ENCODE measurements at places on chromosomes 11 and 22.
A peak's percentile ranks its signal among the peaks of the same experiment; 100 is the strongest.

GRCh38 chr11:121435551-121436511 lies 16.3 kb upstream of the SORL1 start:
- no peak for DNase-seq

DNA sequence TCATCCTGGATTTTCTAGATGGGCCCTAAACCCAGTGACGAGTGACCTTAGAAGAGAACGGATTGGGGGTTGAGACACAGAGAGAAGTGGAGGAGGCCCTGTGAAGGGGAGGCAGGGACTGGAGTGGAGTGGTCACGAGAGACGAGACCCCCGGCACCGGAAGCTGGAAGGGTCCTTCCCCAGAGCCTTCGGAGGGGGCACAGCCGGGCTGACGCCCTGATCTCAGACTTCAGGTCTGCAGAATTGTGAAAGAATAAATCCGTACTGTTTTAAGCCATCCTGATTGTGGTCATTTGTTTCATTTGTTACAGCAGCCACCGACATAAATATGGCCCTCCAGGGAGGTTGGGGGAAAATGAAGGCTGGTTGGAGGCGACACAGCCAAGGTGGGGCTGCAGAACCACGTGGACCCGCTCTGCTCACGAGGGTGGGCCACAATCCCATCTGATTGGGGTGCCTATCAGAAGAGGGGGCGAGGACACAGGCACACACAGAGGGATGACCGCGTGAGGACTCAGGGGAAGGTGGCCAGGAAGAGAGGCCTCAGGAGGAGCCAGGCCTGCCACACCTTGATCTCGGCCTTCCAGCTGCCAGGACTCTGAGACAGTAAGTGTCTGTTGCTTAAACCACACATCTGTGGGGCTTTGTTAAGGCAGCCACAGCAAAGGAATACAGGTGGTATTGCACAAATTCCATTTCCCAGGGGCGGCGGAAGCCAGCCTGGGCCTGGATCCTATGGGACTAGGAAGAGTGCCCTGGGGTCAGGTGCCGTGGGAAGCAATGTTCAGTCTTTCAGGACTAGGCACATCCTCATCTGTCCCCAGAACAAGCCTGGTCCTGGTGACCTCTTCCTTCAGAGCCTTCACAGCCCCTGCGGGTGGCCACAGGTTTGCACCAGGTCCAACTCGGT lies 73.3 kb upstream of the SHANK2 start:
- no peak for DNase-seq

DNA sequence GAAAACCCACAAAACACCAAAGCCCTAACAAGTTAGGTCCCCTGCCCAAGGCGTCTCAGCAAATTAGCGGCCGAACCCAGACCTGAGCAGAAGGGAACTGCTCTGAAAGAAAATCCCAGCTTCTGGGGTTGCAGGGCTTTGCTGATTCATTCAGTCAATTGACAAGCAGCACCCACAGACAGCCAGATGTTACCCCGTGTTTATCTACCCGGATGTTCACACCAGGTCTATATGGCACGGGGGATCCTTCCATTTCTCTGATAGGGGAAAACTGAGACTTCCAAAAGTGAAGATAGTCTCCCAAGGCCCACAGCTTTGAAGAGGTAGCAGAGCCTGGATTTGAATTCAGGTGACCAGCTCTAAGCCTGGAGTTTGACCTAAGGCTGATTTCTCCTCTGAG lies 14.0 kb upstream of the OAF start:
- DNase-seq = no peak

DNA sequence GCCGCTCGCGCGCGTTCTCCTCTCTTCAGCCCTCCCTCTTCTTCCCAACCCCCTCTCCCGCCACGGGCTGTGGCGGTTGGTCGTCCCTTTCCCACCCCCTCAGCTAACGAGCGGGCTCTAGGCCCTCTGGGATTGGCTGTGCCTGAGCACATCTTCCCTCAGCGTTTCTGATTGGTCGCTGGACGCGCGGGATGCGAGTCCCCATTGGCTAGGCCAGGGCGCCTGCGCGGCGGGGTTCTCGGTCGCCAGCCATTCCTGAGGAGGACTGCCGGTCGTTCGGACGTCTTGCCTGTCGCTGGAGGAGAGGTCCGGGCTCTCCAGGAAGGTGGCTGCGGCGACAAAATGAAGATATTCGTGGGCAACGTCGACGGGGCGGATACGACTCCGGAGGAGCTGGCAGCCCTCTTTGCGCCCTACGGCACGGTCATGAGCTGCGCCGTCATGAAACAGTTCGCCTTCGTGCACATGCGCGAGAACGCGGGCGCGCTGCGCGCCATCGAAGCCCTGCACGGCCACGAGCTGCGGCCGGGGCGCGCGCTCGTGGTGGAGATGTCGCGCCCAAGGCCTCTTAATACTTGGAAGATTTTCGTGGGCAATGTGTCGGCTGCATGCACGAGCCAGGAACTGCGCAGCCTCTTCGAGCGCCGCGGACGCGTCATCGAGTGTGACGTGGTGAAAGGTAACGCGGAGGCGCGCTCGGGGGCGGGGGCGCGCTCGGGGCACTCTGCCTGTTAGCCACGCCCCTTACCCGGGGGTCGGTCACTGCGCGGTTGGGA lies at the start of gene RBM14:
RBM14 (plus strand) TSS at position 252 of the 776 bp plus-strand sequence; CDS start at position 343, 91 bp downstream.
- peak; percentile 97 for DNase-seq

DNA sequence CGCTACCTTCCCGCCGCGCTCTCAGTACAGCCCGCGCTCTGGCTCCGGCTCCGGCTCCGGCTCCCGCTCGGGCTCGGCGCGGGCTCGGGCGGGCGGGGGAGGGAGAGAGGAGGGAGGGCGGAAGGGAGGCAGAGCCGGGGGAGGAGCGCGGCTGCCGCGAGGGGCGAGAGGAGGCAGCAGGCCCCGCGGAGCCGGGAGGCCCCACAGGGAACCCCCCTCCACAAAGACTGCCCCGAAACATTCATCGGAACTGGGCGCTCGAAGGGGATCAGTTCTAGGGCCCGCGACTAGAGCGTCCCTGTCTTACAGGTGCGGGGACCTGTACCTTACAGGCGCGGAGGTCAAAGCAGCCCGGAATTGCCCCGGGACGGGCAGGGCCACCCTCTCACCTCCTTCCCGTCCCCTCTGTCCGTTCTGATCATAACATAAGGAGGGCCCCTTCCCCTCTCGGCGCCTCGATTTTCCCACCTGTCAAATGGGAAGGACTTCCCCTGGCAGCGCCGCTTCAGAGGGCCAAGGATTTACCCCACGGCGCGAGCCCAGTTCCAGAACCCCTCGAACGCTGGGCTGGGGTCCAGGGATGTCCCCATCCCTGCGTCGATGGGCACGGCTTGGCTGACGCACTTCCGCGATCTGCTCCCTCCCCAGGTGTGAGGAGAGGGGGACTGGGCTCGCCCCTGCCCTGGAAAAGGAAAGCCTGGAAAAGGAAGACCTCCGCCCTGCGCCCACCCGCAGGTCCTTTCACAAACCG lies at the start of gene SHISA8:
SHISA8 (minus strand) TSS at position 40 of the 751 bp plus-strand sequence. CDS start 407 bp downstream, outside the sequence.
- no peak for DNase-seq

DNA sequence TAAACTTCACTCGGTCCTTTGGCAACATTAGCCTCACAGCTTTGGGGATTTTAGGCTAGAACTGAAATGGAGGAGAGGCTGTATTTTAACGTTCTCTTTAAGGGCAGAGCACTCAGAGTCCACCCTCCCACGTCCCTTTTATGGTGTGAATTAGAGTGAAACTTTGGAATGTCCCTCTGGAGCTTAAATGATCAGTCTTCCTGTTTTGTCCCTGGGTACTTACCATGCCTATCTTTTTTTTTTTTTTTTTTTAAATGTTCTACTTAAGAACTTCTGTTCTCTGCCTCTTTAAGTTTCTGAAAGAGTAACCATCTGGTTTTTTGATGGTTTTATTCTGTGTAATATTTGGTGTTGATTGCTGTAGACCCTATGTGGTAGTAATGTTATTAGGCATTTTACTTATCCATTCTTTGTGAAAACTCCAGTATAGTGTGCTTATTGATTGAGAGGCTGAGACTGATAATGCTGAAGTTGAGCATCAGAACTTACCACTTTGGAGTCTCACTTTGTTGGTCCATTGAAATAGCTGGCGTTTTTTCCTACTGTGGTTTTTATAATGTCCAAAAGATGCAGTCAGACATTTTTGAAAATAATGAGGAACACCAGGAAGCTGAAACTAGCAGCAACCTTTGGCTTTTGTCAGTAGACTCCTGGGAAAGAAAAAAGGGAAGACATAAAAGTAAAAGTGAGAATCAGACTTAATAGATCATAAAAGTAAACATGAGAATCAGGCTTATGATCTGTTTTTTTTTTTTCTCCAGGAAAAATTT lies 11.6 kb downstream of the UVRAG start:
- DNase-seq = no peak

GRCh38 chr11:132300283-132300682 lies 929.9 kb downstream of the NTM start:
- no peak for DNase-seq

GRCh38 chr11:64556044-64556720 lies 34.8 kb upstream of the SLC22A12 start:
- no peak for DNase-seq

GRCh38 chr22:43212434-43212952 lies 25.6 kb upstream of the TTLL12 start:
- no peak for DNase-seq

DNA sequence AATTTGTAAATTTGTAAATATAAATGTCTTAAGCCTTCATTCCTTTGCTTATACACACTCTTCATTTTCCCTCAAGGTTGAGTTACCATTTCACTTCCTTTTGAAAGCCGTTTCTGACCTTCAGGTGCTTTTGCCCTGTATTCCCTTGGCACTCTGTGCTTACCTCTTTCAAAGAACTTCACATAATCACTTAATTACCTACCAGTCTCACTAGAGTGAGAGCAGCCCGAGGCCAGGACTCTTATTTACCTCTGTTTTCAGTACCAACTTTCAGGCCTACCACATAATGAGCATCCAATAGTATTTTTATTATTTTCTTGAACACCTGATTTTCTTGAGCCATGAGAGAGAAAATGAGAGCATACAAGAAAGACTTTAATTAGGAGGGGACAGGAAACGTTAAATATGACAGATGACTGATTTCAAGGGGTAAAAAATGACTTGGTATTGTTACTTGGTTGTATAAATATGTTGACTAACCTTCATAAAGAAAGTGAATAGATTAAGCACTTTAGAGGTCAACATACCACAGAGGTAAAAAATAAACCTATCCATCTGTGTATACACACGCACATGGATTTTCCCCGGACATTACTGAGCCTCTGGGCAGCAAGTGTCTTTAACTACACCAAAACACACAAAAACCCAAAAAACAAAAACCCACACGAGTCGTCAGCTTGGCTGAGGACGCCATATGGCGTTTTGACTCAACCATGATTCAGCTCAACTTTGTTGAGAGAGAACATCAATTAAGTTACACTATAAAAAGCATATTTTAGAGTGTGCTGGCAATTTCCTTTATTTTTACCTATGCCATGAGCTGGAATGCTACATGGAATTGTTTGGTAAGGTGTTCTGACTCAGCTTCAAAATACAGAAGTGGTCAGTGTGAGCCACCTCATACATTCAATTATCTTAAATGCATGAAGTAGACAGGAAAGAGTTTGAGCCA lies 7.6 kb downstream of the ATXN10 start:
- no peak for DNase-seq

GRCh38 chr11:76335842-76336241 lies 45.1 kb downstream of the THAP12 start:
- DNase-seq = no peak

- peak; percentile 33 for DNase-seq
Measured at GRCh38 chr11:1515082-1516060, 28.8 kb upstream of the MOB2 start.

DNA sequence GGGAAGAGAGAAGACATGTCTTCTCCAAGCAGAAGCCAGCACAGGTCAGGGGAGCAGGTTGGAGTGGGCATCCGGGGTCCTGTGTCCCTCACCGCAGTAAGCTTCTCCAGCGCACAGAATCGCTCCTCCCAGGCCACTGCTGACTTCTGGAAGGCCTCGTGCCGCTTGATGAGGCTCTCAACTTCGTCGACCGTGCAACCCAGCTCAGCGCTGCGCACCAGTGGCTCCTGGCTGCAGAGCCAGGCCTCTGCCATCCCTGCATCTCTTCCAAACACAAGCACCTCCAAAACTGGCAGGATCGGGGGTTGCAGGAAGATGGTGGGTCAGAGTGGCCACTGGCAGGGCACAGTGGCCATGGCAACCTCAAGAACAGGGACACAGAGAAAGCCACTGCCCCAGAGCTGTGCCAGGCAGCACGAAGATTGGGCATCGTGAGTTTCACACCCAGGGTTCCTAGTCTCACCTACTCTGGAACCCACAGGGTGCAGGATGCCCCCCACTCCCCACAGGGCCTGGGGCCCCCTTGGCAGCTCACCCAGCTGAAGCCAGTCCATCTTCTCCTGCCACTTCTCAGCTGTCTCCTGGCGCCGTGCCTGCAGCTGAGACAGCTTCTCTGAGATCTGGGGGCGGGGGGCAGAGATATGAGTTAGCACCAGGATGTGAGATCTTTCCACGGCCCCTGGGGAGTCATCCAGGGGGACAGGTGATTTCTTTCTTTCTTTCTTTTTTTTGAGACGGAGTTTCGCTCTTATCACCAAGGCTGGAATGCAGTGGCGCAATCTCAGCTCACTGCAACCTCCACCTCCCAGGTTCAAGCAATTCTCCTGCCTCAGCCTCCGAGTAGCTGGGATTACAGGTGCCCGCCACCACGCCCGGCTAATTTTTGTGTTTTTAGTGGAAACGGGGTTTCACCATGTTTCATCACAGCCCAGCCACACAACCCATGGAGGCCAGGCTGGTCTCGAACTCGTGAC lies 11.2 kb upstream of the RBM4B start:
- no peak for DNase-seq

- peak; percentile 43 for DNase-seq
Measured at GRCh38 chr22:40247976-40248375, 70.3 kb downstream of the TNRC6B start.

DNA sequence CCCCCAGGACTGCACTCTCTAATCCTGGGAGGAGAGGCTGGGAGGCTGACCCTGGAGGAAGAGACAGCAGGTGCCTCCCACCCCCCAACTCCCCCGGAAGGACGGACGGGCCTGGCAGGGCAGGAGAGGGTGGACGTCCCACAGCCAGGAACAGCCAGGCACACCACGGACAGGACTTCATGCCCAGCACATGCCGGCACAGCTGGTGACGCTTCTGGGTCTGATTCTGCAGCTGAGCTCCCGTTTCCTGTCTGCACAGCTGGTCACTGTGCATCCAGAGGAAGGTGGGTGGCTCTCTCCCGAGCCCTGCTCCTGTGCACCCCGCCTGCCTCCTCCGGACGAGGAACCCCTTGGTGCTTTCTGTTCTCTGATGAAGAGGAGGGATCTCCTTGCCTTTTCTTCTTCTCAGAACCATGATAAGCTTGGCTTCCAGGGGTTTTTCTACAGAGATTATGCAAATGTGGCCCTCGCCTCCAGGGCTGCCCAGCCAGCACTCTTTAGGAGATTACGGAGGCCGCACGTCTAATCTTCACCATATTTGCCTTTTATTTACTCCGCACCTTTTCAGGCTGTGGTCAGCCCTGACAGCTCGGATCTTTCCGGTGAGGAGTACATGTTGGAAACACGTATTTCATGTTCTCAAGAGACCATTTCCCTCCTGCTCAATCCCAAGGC lies 1295.8 kb downstream of the BRD1 start:
- DNase-seq = no peak

- peak; percentile 25 for DNase-seq
Measured at GRCh38 chr11:134033696-134034491, 35.0 kb upstream of the JAM3 start.

Measured in stimulated activated CD8-positive, alpha-beta memory T cell treated with anti-CD3 and anti-CD28 coated beads, Interleukin-15, amount 100 ng/mL, for 4 hours (primary cell).